T-helper 1 cell (primary cell): ENCODE measurements at places on chromosomes 13 and 19.

- peak; percentile 80 for DNase-seq
Observed at GRCh38 chr13:113176280-113176679, 17.8 kb downstream of the PROZ start.

DNA sequence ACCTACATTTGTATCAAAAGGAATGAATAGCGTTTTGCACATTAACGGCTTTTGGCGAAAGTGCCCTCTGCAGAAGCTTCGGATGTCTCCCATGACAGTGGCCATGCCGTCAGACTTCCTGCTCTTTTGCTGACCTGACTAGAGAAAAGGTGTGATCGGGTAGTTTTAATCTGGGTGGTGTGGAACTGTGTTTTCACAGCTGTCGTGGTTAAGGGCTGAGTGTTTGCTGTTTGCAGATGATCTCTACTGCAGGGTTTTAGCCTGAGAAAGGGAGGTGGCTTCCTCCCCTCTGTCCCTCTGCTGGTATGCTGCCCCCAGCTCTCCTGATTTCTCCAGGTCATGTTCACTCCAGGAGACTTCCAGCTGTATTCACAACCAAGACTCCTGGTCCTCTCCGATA is 22.4 kb downstream of the ZNF71 start:
- DNase-seq, result no peak

- DNase-seq, result no peak
Observed at GRCh38 chr19:51693819-51694218, 689 bp downstream of the SPACA6 start.

- DNase-seq, result no peak
Observed at GRCh38 chr13:40121722-40122121, 466.3 kb downstream of the COG6 start.

- DNase-seq, result no peak
Observed at GRCh38 chr13:100646030-100646673, 28.4 kb downstream of the TMTC4 start.

DNA sequence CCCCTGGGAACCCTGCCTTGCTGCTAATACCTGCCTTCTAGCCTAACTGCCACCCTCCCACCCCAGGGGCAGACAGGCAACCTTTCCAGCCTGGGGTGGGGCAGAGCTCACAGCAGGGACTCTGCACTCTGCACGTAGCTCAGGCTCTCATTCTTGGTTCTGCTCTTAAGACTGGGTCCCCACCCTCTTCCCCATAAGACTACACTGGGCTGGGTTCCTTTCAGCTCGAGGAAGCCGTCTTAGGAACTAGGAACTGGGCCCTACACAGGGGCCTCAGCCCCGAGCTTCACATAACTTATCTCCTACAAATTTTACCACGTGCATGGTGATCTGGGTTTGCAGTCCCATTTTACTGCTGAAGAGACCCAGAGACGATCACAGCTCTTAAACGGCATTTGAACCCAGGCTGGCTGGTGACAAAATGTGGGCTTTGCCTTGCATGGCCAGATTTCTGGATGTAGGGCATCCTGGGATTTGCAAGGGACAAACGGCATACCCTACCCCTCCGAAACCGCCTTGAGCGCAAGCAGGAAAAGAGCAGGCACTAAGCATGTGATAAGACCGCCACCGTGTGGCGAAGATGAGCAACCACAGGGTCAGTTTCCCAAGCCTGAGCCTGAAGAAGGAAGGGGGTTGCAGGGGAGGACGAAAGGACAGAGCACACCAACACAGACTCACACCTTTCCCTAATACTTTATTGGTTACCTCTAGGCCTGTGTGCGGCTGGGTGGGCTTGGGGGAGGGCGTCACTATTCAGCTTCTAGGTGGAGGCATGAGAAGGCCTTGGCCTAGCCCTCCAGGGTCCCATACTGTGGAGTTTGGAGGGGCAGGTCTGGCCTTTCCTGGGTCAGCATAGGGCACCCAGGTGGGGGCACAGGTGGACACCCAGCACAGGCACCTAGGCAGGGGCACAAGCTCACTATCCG is 5.1 kb downstream of the JUNB start:
- peak; percentile 62 for DNase-seq
